ENCODE measurements at places on chromosomes 16 and 17. TPM values are rescaled to one million over a fixed set of nuclear protein-coding genes. Genes with fewer than 3 reads are reported as not detected.

GRCh38 chr17:68326681-68327080 lies 35.4 kb downstream of the ARSG start:
- DNase-seq, result no peak

DNA sequence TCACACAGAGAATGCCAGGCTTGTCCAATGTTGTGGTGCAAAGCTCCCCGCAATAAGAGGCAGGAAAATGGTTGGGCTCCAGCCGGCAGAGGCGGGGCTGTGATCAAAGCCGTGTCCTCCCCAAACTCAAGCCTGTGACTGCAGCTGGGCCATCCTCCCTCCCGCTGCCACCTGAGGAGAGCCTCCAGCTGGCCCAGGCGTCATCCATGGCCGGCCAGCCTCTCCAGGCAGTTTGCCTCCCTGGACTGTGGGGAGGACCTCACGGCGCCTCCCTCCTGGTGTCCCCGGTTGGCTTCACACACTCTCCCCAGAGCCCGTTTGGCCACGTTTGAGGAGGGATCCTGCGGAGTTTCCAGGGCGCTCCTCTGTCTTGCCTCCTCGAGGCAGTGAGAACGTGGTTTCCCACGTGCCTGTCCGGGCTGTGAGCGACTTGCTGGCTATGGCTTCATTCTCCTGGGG lies 134.1 kb downstream of the IRF8 start:
- DNase-seq, result peak; percentile 73

- peak; percentile 52 for DNase-seq
Measured at GRCh38 chr16:2287916-2288547, 20.1 kb upstream of the RNPS1 start.

DNA sequence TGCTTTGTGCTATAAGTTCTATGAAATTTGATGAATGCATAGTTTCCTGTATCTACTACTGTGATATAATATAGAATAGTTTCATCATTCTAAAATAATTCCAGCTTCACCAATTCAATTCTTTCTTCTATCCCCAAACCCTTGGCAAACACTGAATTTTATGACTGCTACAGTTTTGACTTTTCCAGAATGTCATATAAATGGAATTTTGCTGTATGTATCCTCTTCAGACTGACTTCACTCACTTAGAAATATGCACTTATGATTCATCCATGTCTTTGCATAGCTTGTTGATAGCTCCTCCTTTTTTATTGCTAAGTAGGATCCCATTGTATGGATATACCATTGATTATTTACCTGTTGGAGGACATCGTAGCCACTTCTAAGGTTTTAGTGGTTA lies 89.1 kb upstream of the HS3ST3A1 start:
- DNase-seq, result no peak

DNA sequence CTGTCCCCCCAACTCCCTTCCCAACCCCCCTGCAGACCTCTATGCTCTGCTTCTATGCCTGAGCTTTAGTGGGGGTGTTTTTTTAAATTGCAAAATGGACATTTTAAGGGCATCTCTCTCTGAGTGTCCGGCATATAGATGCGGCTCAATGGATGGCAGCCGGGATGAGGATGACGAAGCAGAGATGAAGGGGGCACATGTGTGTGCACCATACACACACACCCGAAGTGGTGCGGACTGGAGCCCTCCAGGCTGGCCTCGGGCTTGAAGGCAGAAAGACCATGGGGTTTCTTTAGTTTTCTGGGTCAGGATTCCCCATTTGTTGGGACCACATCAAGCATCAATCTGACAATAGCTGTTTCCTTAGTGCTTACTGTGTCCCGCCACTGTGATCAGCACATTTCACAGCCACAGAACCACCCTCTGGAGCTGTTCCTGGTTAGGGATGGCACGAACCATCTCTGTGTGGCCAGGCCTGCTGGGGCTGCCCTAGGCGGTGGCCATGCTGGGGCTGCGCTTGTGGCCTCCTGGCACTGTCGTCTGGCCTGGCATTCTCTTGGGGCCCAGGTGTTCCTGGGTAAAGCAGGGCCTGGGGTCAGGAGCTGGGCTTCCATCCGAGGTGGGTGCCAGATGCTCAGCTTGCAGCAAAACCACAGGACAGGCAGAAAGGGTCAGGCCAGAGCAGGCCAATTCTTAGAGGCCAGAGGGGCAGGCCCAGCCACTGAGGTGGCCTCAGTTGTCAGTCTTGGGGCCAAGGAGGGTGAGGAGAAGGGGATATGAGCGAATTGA lies 49.9 kb downstream of the NT5M start:
- peak; percentile 41 for DNase-seq

- peak; percentile 28 for DNase-seq
Measured at GRCh38 chr17:82492643-82493225, 26.8 kb upstream of the FOXK2 start.

- DNase-seq, result no peak
Measured at GRCh38 chr17:65049085-65049756, 7.3 kb downstream of the GNA13 start.

DNA sequence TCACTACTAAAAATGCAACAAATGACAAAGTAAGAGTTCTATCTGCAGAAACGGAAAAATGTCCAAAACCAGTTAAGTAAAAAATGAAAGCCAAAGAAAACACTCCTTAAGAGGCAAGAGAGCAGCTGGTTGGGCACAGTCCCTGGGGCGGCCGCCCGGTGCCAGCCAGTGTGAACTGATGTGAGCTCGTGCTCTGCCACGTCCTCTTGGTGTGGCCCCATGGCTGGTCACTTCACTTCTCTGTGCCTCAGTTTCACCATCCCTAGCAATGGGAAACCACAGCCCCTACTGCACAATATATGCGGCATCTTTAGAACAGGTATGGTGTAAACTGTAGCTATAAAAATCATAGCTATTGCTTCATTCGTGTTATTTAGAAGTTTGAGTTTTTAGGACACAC lies 21.2 kb downstream of the USP36 start:
- peak; percentile 9 for DNase-seq

GRCh38 chr17:15456972-15457722 lies 10.3 kb downstream of the CDRT4 start:
- DNase-seq, result no peak

DNA sequence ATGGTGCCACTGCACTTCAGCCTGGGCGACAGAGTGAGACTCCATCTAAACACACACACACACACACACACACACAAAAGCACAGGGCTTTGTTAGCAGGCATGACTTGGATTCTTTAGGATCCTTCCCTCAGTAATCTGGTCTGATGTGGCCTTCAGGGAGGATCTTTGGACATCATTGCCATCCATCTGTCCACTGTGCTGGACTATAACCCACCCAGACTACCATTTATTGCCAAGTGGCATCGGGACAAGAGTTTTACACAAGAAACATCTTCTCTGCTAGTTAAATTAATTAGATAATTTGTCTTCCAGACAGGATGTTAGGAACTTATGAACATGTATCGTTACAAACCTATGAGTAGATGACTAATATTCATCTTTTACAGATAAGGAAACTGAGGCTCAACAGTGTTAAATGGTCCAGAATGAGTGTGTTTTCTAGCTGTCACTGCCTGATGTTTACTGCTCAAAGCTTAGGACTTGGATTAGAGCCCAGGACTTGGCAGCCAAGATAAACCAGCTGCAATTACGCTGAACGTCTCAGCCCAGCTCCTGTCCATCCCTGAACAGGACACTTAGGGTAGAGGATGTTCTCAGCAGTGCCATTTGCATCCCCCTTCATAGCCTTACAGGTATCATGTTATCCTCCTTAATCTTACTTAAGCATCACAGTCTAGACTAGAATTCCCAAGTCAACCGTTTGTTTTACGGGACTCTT lies 285.8 kb downstream of the WWOX start:
- DNase-seq, result no peak

DNA sequence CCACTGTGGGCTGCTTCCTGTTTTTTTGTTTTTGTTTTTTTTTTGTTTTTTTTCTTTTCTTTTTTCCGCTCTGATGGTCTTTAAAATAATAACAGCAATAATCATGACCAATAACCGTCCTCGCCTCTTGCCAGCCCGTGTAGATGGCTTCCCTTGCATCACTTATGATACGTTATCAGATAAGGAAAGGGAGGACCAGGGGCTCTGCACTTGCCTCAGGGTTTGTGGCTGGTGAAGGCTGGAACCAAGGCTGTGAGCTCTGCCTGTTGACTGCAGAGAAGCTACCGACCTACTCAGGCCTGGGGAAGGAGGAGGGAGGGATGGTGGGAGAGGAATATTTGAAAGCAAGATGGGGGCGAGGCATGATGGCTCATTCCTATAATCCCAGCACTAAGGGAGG lies 114.0 kb upstream of the SDK2 start:
- no peak for DNase-seq

DNA sequence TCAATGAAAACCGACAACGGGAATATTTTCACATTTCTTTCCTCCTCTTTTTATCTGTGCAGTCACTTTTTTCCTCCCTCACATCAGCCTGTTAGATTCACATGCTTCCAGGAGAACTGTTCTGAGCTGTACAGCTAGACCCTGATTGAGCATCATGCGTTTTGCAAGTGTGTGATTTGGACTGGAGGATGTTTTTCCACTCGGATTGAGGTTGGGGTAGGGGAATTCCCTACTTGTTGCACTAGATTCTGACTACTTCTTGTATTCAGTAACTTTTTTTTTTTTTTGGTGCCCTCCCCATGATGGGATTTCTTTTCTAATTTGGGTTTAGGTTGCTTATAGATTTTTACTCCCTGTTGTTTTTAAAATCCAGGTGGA lies 4.8 kb downstream of the MSI2 start:
- DNase-seq, result no peak

DNA sequence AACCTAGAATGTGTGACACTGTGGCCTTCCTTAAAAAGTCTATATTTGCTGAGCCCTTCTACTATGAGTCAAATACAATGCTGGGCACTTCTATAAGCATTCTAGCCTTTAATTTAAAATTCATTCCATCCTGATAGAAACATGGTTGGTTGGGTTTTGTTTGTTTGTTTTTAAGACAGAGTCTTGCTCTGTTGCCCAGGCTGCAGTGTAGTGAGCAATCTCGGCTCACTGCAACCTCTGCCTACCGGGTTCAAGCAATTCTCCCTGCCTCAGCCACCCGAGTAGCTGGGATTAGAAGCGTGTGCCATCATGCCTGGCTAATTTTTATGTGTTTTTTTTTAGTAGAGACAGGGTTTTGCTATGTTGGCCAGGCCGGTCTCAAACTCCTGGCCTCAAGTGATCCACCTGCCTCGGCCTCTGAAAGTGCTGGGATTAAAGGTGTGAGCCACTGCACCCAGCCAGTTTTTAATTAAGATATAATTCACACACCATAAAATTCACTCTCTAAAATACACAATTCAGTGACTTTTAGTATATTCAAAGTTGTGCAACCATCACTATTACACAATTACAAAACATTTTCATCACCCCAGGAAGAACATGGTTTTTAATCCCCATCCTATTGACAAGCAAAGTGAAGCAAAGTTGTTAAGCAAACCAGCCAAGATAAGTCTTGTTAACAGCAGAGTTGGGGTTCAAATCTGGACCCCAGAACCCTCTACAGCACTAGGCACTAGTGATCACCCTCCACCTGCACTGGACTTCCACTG lies 42.8 kb downstream of the CMTM4 start:
- no peak for DNase-seq

DNA sequence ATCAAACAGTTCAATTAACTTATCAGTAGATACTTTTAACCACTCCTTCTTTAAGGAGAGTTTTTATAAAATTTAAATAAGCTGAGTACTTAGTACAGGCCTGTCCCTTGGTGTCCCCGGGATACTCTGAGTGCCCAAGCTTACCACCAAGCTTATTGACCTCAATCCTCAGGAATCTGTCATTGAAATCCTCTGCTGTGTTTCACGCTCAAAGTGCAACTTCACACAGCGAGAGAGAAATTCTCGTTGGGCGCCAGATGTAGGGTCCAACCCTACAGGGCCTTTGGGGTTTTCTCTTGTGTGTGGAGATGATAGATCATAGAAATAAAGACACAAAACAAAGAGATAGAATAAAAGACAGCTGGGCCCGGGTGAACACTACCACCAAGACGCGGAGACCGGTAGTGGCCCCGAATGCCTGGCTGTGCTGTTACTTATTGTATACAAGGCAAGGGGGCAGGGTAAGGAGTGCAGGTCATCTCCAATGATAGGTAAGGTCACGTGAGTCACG lies 65.3 kb upstream of the ARL4D start:
- DNase-seq, result no peak

- no peak for DNase-seq
Measured at GRCh38 chr17:67392111-67392510, 15.0 kb downstream of the PITPNC1 start.

- DNase-seq, result peak; percentile 70
Measured at GRCh38 chr16:51155820-51156806, 5.0 kb upstream of the SALL1 start.

GRCh38 chr16:26688105-26688504 lies 378.6 kb upstream of the C16orf82 start:
- no peak for DNase-seq

- DNase-seq, result no peak
Measured at GRCh38 chr16:49745311-49745747, 110.6 kb downstream of the ZNF423 start.

- no peak for DNase-seq
Measured at GRCh38 chr17:47368262-47368661, 44.5 kb downstream of the EFCAB13 start.

GRCh38 chr17:35046740-35047283 lies 16.7 kb downstream of the RFFL start:
- no peak for DNase-seq

DNA sequence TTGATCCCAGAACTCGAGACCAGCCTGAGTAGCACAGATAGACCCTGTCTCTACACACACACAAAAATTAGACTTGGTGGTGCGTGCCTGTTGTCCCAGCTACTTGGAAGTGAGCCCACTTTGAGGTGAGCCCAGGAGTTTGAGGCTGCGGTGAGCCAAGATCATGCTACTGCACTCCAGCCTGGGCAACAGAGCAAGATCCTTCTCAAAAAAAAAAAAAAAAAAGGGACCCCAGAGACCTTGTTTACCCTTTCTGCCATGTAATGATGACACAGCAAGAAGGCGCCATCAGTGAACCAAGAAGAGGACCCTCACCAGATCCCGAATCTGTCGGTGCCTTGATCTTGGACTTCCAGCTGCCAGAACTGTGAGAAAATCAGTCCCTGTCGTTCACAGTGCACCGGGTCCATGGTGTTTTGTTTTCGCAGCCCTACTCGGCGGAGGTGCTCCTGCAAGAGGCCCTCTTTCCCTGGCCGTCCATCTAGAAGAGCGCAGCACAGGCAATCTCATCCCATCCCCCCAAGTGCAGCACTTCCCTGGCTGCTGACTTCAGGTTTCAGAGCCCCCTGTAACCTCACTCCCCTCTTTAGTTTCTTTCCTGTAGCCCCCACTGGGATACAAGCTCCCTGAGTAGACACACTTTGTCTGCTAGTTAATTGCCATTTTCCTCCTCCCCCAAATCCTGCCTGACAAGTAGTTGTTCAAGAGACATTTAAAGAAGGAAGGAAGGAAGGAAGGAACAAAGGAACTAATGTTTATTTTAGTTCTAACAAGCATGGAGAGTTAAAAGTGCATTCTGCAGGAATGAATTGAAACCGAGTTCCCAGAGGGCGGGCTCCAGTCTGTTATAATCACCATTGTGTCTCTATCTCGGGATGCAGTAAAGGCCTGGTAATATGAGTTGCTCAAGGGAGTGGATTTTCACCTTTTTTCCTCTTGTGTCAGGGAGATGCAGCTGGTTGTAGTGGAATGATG lies 115.3 kb downstream of the SNX29 start:
- no peak for DNase-seq

The CD300A gene
- 0.48 TPM for total RNA-seq

The NPIPB5 gene
- total RNA-seq, result 27.6 TPM

The MRPS7 gene
- total RNA-seq, result 166 TPM

The TBC1D3B gene
- total RNA-seq, result 1.1 TPM

The KRTAP9-4 gene
- total RNA-seq, result not detected

The EPN3 gene
- total RNA-seq, result 0.87 TPM

The CHST6 gene
- total RNA-seq, result 9.7 TPM

The LRRC46 gene
- 0.21 TPM for total RNA-seq

The KRTAP9-8 gene
- not detected for total RNA-seq

The KRTAP4-5 gene
- total RNA-seq, result not detected

The DNASE1L2 gene
- total RNA-seq, result 0.48 TPM
